ENCODE measurements at places on chromosomes 7 and 10. TPM values are rescaled to one million over a fixed set of nuclear protein-coding genes. Genes with fewer than 3 reads are reported as not detected.

Gene GPC2
- 5.1 TPM for total RNA-seq

Gene CALHM3
- not detected for total RNA-seq

Gene C10orf120
- not detected for total RNA-seq

Gene INMT
- total RNA-seq: 0.17 TPM

Gene TEX36
- total RNA-seq: not detected

Gene HMX3
- not detected for total RNA-seq

Gene DGKI
- not detected for total RNA-seq

Gene SYCE1
- total RNA-seq: not detected

Gene HYAL4
- not detected for total RNA-seq

All from activated B cell treated with CpG ODN at 0.5 μM for 24 hours (primary cell).